ENCODE measurements at places on chromosomes 16 and 17. TPM values are rescaled to one million over a fixed set of nuclear protein-coding genes. Genes with fewer than 3 reads are reported as not detected.

- DNase-seq: no peak
Observed at GRCh38 chr17:77662833-77663232, 295.7 kb upstream of the TNRC6C start.

TBC1D3C gene
- total RNA-seq: not detected

SDR42E2 gene
- total RNA-seq: not detected

DNA sequence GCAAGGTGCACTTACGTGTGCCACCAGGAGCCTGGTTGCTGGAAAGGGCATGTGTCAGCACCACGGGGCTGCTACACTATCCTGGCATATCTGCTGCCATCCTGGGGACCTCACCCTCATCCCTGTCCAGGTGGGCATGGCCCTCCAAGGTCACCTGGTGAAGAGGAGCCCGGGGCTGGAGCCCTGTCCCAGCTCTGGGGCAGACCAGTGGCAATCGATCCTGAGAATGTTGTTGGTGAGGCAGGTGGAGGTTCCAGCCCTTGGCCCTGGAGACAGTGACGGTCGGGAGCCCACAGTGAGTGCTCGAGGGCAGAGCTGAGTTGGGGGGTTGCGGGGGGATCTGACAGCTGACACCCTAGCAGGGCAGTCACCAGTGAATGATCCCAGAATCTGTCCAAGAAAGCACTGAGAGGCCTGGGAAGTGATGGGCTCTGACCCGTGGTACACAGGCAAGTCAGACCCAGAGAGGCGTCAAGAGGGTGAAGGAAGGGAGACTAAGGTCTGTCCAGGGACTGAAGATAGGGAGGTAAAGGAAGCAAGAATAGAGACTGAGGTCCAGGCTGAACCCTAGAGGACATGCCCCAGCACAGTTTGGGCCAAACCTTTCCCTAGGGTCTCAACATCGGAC, 17.6 kb downstream of the POLR3K start:
- DNase-seq: no peak

GRCh38 chr17:80447790-80448189, 28.6 kb downstream of the NPTX1 start:
- DNase-seq: no peak

ZG16 gene
- not detected for total RNA-seq
